Activated CD8-positive, alpha-beta memory T cell treated with anti-CD3 and anti-CD28 coated beads for 48 hours (primary cell): ENCODE measurements at places on chromosomes 16 and 17.

- DNase-seq: no peak
These were observed 493 bp downstream of the PLSCR3 start for GRCh38 chr17:7393613-7394451.

- DNase-seq: no peak
These were observed 9.4 kb downstream of the LPO start for GRCh38 chr17:58247511-58248363.

DNA sequence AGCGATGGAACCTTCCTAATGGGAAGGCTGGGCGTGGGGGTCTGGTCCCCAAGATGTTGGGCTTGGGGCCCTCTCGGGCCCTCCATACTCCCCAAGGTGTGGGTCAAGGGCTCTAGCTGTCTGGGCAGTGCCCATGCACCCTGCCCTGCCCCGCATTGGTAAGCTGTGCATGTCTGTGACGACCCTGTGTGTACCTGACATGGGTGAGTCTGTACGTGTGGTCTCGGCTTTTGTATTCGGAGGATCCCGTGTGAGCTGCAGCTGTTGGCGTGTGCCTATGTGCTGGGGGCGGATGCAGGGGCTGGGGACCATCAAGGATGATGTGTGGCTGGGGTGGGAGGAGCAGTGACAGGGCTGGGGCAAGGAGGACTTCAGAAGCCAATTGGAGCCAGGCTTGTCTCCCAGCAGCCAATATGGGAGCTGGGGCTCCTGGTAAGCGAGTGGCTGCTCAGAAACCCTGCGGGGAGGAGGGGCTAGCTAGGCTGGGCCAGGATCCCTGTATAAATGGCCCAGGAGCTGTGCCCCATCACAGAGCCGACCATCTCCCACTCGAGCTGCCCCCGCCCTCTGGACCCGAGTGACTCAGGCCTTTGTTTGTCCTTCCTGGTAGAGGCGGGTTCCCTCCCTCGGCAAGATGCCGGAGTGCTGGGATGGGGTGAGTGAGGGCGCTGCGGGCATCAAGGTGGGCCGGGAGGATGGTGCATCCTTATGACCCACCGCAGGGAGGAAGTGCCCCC is at the start of gene NDRG4:
NDRG4 (plus strand) TSS at position 529 of the 737 bp plus-strand sequence; CDS start at position 635, 106 bp downstream.
- DNase-seq: no peak

DNA sequence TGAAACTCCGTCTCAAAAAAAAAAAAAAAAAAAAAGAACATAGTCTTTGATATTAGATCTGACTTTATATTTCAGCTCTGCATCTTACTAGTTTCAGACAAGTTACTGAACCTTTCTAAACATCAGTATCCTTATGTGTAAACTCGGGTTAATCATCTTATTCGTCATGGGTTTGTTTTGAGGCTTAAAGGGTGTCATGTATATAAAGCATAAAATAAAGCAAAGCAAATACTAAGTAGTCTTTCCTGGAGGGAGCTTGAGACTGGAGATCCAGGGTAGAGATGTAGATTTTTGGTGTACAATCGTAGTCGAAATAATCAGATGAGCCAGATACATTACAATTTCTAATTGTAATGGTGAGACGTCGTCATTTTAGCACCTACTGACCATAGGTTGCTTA is 7.8 kb downstream of the BCAS3 start:
- no peak for DNase-seq

DNA sequence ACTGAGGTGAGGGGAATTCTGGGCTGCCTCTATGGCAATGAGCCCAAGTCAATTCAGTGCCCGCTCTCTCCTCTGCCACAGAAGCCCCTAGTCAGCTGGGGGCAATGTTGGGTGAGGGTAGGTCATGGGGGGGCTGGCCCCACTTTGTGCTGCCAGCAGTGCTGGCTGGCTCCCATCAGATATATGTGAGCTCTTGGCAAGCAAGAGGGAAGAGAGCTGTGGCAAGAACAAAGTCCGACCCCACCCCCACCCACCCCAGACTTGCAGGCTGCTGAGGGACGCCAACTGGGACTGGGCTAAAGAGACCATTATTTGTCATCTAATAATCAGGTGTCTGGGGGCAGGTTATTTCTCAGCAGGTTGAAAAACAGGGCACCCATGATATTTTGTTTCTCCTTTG is 89.4 kb downstream of the YPEL2 start:
- DNase-seq: no peak

DNA sequence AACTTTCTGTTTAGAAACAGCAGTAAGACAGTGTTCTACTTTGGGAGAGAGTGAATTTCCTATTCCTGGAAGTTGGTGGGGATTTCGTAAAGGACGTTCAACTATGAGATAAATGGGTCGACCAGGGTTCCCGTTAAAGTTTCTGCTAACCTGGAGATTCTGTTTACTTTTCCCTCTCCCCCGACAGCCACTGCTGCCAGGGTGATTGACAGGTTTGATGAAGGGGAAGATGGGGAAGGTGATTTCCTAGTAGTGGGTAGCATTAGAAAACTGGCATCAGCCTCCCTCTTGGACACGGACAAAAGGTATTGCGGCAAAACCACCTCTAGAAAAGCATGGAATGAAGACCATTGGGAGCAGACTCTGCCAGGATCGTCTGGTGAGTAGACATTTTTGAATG is 1.3 kb downstream of the AATF start:
- DNase-seq: no peak

DNA sequence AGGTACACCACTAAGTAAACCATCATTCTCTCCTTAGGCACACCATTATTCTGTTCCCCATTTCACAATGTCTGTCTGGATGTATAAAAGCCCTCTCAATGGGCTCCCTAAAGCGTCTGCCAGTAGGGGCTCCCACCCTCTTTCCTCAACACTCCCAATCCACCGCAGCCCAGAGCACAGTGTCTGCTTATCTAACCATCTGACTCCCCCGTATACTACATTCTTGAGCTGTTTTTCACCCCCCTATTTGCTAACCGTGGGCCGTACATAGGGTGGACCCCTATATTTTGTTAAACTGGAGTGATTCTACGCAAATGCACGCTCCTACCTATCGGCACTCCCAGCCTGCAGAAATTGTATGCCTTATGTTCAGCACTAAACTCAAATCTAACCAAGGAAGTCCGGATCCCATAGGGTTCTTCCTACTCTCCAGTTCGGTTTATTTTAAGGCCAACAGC is 685 bp upstream of the PSMD3 start:
- DNase-seq: no peak

DNA sequence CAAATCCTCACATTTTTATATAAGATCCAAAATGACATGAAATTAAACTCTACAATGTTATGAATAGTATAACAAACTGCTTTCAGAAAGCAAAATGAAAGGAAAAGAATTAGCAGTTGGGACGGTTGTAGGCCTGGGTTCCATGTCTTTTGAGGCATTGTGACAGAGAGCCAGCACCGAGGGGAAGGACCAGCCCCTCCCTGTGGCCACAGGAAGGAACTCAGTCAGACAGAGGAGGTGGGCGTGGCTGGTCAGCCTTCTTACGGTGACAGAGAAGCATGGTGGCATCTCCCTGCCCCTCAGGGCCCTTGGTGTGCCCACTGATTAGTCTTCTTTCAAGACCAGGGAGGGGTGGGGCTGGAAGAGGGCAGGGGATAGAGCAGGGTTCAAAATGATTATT is 5.7 kb downstream of the ZNF319 start:
- no peak for DNase-seq

GRCh38 chr16:80914379-80915078 is 92.2 kb downstream of the CMC2 start:
- no peak for DNase-seq

- DNase-seq: no peak
These were observed 37.3 kb downstream of the SMARCE1 start for GRCh38 chr17:40610359-40610758.

DNA sequence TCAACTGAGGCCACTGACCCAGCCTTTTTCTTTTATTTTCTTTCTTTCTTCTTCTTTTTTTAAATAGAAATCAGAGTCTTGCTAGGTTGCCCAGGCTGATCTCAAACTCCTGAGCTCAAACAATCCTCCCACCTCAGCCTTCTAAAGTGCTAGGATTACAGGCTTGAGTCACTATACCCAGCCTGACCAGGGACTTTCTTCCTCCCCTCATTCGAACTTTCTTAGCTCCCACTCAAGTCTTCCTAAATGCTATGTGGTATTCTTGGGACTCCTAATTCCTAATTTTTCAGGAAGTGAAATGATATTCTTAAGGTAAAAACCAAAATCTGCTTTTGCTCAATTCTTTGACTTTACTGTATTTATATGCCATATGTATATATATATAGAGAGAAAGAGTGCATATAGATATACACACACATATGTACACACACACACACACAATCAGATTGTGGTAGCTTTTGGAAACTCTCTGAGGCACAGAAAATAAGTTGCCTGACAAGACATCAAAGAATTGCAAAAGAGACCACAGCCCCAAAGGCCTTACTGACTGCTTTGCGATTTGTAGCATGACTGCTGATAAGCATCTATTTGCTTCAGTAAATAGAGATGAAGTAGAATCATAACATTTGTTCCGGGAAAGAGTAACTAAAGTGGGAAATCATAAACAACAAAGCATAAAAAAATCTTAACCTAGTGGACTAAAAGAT is 9.5 kb upstream of the AMZ2 start:
- no peak for DNase-seq

DNA sequence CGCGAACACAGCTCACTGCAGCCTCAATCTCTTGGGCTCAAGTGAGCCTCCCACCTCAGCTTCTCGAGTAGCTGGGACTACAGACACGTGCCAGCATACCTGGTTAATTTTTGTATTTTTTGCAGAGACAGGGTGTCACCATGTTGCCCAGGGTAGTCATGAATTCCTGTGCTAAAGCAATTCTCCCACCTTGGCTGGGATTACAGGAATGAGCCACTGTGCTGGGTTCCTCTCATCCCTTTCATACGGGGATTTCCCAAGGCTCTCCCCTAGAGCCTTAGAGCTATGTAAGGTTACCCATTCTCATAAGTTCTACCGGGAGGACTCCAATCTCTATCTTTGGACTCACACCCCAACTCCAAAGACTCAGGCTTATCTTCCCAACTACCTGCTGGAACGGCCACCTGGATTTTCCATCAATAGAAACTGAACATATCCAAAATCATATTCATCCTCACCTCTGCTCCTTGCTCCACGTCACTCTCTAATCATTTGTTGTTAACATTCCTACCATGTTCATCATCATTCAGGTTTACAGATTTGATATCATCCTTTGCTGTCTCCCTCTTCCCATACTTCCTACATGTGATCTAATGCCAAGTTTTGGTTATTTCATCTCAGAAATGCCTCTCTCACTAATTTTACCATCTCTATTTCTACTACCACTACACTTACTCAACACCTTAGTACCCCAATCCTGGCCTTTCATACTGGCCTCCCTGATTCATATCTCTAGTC is 92.5 kb downstream of the NCOR1 start:
- DNase-seq: no peak

DNA sequence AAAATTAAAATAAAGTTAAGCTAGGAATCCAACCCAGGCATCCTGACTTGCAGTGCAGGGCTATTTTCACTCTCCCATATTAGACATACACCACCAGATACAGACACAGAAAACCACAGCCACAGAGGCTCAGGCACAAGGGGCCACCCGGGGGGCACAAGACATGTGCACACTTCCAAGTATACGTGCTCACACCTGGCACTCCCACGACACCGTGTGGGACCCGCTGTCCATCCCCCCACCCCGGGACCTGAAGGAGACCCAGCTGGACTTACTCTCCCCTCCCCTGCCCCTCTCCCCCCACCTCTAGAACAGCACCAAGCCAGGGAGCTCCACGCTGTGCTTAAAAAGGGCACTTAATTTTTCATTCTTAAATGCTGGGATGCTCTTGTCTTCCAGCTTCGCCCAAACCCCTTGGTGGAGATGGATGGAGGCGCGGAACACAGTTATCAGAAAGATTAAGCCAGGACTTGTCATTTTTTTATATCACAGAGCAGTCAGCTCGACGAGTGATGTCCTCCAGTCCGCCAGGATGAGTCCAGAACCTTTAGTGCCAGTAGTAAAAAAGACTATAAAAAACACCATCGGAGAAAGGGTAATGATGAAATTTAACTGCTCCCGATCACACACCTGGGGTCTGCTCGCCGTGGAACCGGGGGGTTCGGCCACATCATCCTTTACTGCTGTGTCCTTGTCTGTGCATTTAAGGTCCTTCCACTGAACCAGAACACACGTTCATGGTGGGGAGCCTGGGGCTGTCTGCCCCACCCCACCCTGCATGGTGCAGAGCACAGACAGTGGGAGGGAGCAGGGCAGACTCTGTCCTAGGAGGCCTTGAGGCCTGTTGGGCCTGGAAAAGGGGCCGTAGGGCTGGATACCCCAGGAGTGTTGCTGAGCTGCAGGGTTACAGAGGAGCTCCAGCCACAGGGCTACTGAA is 73.3 kb upstream of the LHX1 start:
- no peak for DNase-seq

- no peak for DNase-seq
These were observed 132.6 kb downstream of the PITPNC1 start for GRCh38 chr17:67509390-67510287.

GRCh38 chr16:54244061-54244886 is 42.3 kb downstream of the IRX3 start:
- no peak for DNase-seq

GRCh38 chr17:36544044-36544306 is 744 bp upstream of the GGNBP2 start:
- no peak for DNase-seq

GRCh38 chr16:12386192-12386591 is 409.7 kb downstream of the SNX29 start:
- DNase-seq: no peak

DNA sequence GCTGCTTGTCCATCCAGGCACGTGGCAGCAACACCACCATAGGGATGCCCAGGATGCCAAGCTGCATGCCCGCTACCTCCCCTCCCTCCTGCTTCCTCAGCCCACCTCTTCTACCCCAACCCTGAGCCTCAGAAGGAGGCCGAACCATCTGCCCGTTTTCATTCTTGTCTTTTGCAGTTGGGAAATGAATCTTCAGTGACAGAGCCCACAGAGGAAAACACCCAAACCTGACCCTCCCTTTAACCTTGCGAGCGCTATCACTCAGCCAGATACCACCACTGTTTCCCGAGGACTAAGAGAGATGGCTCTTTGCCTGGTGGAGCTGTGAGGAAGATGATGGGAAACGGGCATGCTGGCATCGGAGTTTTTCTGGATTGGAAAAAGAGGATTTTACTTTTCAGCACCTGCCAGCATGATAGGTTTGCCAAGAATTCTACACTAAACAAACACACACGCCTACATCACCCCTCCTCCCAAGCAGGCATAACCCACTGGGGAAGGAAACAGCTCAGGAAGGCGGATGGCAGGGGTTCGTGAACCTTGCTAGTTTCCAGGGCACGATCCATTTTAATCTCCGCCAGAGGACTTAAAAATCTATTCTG is 457.4 kb downstream of the SLC39A11 start:
- no peak for DNase-seq

GRCh38 chr17:21174713-21175112 is 39.2 kb downstream of the TMEM11 start:
- DNase-seq: no peak
